ENCODE measurements at places on chromosomes 16 and 17. TPM values are rescaled to one million over a fixed set of nuclear protein-coding genes. Genes with fewer than 3 reads are reported as not detected.

Gene SYCE1L
- 0.09 TPM for total RNA-seq

Gene EVPL
- total RNA-seq: not detected

Gene FNDC8
- total RNA-seq: not detected

Gene SPN
- total RNA-seq: not detected

Gene CXCL16
- 2.6 TPM for total RNA-seq

Gene PIK3R5
- not detected for total RNA-seq

Gene LITAFD
- total RNA-seq: not detected

Gene SLC5A11
- not detected for total RNA-seq

Gene TBC1D3K
- not detected for total RNA-seq

Gene MPV17L
- 1.1 TPM for total RNA-seq

Gene NPIPA3
- 0.54 TPM for total RNA-seq

Gene TBC1D26
- total RNA-seq: not detected

Gene HS3ST3B1
- total RNA-seq: 2.3 TPM

Gene PFAS
- 22.1 TPM for total RNA-seq

Gene CCDC92B
- total RNA-seq: not detected

Gene TCAP
- 0.49 TPM for total RNA-seq

Gene CCT6B
- total RNA-seq: 12.0 TPM

Gene NSMCE1
- 97.7 TPM for total RNA-seq

Gene RNF227
- 2.8 TPM for total RNA-seq

Data from fibroblast of the aortic adventitia (primary cell).